ENCODE measurements at places on chromosomes 3 and 15.

DNA sequence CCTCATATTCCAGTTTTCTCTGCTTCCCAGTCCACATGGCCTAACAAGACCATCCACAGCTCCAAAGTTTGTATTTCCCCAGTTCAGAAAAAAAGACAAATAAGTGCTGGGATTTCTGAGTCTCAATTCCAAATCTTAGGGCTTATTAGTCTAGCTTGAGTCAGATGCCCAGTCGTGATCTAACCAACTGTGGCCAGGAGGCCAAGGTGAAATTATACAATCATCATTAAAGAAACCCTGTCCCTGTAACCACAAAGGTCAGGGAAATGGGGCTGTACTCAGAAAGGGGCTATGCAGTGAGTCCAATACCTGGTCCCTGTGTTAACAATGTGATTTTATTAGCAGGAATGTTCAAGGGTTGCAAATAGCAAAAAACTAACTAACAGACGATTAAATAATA, 40.5 kb upstream of the MITF start:
- DNase-seq, result no peak

- no peak for DNase-seq
Observed at GRCh38 chr3:47251689-47252088, 30.9 kb downstream of the KIF9 start.

- DNase-seq, result no peak
Observed at GRCh38 chr3:171383206-171384018, 76.8 kb downstream of the TNIK start.

- DNase-seq, result no peak
Observed at GRCh38 chr3:60575718-60576272, 675.5 kb downstream of the FHIT start.

DNA sequence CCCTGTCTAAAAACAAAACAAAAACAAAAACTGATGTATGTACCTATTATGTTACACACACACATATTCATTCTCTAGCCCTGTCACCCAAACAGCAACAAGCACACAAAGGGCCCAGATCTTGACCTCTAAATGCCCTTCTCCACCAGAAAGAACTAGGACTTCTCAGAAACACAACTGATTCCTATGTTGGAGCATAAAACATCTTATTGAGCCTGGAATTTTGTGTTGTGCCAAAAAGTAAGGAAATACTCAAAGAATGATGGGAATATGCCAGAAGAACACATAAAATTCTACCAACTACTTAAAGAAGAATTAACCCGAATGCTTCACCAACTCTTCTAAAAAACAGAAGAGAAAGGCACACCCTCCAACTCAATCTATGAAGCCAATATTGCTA, 66.7 kb upstream of the OCA2 start:
- DNase-seq, result no peak

DNA sequence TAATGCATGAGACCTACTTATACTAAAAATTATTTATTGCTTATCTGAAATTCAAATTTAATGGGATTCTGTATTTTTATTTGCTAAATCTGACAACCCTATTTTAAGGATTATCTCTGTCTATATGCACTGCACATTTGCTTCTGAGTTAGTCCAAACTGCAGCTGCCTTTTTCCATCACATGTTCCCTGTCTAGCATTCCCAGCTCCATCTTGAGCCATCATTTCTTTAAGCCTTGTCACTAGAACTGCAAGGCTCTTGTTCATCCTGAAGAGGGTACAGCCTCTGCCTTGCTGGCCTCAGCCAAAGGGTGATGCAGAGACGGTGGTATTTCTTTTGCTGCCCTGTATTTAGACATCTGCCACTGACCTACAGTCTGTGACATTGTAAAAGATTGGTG, 125.8 kb upstream of the STT3B start:
- no peak for DNase-seq

DNA sequence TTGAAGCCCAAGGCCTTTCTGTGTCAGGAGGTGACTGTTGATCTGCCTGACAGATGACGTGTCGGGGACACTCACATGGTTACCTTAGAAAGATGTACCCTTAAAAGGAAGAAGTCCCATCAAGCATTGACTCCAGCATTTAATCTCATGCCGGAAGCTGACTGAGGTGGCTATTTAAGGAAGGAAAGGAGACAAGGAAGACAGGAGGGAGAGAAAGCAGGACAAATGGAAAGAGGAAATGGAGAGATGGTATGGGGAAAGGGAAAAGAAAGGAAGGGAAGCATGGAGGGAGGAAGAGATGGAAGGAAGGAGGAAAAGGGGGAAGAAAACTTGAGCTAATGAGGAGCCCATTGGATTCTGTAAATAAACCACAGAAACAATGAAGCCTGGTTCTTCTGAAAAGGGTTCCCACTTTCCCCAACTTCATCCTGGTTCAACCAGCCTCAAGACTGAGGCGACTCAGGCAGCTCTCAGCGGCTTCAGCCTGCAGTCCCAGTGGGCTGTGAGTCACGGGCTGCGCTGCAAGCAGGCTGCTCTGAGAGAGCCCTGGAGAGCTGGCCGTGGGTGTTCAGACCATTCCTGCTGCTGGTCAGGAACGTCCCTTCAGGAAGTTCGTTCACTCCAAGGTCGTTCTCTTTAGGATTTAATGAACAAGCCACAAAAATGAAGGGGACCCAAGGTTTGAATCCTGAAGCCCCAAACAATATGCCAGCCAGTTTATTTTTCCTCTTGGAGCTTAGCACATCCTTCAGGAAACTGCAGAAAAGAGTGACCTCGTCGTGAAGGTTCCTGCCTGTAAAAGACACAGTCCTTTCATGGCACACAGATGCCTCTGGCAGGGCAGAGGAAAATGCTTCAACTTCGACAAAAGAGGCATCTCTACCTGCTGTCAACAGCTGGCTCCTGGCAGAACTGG, 69.6 kb upstream of the THBS1 start:
- DNase-seq, result no peak

GRCh38 chr3:134645515-134645914, 5.3 kb downstream of the KY start:
- DNase-seq, result no peak

DNA sequence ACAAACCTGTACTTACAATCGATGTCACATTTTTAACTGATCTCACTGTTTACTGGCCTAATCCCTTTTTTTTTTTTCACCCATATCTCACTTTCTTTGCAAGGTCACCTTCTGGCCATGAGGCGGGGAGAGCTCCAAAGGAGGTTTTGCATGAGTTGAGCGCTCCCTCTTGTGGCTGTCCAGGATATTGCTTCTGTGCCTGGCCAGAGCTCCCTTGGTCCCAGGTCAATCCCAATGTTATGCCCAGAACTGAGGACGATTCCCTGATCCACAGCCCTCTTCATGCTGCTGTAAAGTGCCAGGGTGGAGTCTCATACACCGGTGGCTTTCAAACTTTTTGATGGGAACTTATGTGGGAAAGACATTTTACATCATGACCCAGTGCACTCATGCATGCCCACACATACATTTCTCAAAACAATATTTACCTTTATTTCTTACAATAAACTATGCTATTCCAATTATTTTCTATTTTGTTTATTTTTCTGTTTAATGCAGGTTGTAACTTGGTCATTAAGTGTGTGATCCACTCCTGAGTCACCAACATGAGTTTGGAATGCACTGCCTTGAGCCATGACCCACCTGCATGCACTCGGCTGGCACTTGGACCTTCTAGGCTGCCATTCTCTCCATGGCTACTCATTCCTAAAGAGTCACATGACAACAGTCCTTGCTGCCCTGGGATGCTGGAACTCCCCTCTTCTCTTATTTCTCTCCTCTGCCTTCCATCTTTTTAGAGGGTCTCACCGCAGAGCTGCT, 9.6 kb upstream of the SST start:
- peak; percentile 29 for DNase-seq

DNA sequence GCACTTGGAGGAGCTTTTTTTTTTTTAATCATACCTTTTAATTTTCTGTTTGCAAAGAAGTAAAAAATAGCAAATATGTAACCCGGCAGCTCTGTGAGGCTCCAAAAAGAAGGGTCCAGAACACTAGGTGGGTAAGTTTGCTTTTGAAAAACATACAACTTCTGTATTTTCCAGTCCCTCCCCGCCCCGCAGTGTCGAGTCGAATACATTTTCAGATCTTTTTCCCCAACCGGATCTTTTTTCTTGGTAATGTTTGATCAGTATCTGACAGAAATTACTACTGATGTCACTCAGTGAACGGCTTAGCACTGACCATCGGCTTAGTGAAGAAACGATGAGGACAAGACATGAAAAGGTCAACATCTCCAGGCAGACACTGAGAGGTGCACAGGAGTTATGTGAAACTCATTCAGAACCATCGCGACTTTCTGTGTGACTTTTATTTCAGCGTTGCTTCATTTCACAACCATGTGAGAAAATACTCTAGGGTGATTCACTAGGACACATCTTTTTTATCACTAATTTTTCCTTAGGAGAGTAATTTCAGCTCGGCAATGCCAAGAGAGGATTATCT, 11.0 kb downstream of the ISL2 start:
- no peak for DNase-seq

GRCh38 chr3:119669906-119670570, 7.2 kb downstream of the COX17 start:
- no peak for DNase-seq

GRCh38 chr3:52188556-52188955, 9.4 kb upstream of the ALAS1 start:
- DNase-seq, result no peak

GRCh38 chr15:48466820-48467219, 135.6 kb downstream of the DUT start:
- DNase-seq, result no peak

- DNase-seq, result no peak
Observed at GRCh38 chr15:101048176-101048575, 129.0 kb downstream of the LRRK1 start.

DNA sequence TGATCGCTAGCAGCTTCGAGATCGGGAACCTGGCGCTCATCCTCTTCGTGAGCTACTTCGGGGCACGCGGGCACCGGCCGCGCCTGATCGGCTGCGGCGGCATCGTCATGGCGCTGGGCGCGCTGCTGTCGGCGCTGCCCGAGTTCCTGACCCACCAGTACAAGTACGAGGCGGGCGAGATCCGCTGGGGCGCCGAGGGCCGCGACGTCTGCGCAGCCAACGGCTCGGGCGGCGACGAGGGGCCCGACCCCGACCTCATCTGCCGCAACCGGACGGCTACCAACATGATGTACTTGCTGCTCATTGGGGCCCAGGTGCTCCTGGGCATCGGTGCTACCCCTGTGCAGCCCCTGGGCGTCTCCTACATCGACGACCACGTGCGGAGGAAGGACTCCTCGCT, 62.5 kb downstream of the SLCO3A1 start:
- no peak for DNase-seq

DNA sequence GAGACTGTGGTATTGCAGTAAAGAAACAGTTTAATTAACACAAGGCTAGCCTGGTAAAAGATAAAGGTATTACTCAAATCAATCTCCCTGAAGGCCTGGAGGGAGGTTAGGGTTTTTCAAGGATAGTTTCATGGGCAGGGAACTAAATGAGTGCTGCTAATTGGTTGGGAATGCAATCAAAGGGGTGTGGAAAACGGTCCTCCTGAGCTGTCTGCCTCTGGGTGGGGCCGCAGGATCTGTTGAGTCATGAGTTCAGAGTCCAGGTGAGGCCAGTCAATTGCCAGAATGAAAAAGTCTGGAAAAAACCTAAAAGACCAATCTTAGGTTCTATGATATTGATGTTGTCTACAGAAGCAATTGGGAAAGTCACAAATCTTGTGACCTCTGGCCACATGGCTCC, 293.2 kb downstream of the MCTP2 start:
- DNase-seq, result no peak

DNA sequence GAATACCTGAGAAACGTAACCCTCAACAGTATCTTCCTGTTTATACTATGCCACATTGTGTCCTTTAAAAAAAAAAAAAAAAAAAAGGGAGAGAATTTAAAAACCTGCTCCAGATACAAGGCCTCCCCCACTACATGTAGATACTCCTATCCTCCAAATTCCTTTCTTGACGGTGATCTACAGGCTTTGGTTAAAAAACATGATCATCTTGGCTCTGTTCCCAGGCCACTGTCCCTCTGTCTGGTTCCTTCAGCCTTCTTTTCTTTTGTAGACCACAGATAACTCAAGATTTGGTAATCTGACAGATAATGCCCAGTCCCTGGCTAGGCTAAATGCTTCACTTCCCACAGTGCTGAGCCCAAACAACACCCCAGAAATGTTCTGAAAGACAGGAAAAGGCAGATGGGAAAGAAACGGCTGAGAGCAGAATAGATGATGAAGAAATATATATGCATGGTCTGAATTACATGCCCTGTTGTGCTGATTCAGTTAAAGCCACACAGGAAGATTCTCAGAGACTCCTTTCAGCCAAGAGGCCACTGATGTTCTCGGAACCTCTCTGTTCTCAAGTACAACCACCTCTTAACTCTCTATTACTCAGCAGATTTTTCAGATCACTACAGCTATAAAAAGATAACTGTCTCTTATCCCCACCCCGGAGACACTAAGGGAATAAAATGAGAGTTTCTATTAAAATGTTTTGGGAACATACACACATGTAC, 48.3 kb downstream of the NPTN start:
- no peak for DNase-seq

DNA sequence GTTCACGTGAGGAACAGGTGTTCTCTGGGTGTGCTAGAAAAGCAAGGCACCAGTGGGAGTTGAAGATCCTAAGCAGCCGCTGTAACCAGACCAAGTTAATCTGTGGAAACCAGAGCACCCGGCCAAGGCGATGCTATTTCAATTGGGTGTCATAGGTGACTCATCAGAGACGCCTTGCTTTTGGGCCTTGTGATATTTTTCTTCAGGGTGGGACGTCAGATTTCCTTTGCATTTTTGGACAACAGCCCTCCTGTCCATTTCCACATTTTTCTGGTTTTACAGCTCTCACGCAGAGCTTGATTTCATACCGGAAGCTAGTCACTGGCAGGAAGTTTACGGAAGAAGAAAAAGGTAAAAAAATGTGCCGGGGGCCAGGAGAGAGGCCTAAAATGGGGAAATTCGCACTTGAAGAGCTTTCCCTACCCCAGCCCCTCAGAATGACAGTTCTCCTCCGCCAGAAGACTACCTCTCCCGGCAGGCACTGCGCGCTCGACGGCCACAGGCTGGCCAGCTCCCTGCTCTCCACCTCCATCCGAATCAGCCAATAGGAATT, 471 bp upstream of the KBTBD8 start:
- no peak for DNase-seq

All from stimulated activated CD4-positive, alpha-beta T cell treated with anti-CD3 and anti-CD28 coated beads, TNF-alpha, amount 100 ng/mL, for 4 hours (primary cell).